Right ventricle myocardium inferior (tissue), 1 donor: ENCODE measurements at places on chromosomes 3 and 15. TPM values are rescaled to one million over a fixed set of nuclear protein-coding genes. Genes with fewer than 3 reads are reported as not detected.

- no peak for DNase-seq
Observed at GRCh38 chr15:40344631-40345120, 3.9 kb upstream of the CCDC9B start.

DNA sequence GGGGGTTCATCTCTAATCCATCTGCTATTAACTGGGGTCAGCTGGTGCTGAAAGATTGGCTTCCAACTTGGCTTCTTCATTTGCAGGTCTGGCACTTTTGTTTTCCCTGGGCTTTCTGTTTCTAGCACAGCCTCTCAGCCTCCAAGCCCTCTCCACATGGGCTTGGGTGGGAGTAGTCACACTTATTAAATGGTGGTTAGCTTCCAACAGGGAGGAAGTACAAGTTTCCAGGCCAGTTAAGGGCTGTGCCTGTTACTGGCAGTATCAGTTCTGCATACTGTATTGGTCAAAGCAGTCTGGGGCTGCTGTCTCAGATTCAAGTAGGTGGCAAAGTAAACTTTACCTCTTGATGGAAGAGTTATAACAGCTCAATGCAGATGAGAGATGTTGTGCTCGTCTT is 627.1 kb upstream of the CCDC54 start:
- no peak for DNase-seq

Gene NUSAP1
- 2.2 TPM for total RNA-seq

- no peak for DNase-seq
Observed at GRCh38 chr3:159501029-159501428, 487.6 kb upstream of the IL12A start.

GRCh38 chr3:183586477-183586876 is 31.0 kb upstream of the KLHL6 start:
- no peak for DNase-seq

Gene TGM4
- not detected for total RNA-seq

- DNase-seq, result no peak
Observed at GRCh38 chr3:169627073-169627472, 36.4 kb downstream of the MECOM start.

GRCh38 chr15:90358124-90359033 is 6.3 kb downstream of the ZNF774 start:
- DNase-seq, result no peak

Gene MESP2
- 0.51 TPM for total RNA-seq

DNA sequence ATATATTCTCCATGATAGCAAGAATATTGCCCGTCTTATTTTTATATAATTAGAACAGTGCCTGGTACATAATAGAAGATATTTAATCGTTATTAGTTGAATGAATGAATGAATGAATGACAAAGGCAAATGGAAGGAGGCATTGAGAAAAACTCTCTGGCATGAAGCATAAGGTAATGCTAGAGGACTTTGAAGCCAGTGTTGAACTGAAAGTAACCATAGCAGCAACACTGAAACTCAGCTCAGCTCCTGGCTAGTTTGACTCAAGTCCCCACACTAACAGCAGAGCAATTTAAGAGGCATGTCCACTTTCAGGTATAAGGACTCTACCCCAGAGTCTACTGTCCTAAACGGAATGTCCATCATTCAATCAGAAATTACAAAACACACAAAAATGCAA is 227.0 kb downstream of the CPNE4 start:
- DNase-seq, result no peak

Gene HERC2
- 39.0 TPM for total RNA-seq

Gene PPP1R14D
- total RNA-seq, result not detected

Gene GABRB3
- 2.2 TPM for total RNA-seq

Gene CCR8
- not detected for total RNA-seq

Gene FOXB1
- not detected for total RNA-seq

DNA sequence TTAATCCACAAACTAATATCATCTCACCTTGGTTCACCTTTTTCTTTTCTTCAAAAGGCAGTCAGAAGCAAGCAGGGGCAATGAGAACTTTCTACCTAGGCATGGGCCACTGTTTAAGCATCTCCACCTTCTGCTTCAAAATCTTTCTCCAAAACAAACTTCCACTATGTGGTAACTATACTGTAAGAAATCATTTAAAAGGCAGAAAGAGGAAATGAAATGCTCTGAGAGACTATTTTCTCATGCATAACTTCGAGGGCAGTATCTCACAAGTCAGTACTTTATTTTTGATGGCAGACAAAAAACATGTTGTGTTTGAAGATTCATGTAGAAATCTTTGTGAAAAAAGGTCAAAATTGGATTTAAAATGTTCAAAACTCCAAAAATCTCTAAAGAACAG is 419.7 kb downstream of the ZBTB20 start:
- no peak for DNase-seq

Gene RNU5B-1
- total RNA-seq, result 25.8 TPM

DNA sequence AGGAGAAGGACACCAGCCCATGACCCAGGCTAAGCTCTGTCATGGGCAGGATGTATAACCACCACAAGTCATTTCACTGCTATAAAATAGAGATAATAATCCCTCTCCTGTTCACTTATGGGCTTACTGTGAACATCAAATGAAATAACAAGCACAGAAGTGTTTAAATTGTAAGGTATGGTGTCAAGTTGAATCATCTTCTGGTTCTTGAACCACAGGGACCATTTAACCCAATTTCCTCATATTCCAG is 44.3 kb upstream of the TLE3 start:
- DNase-seq, result no peak

Gene ARPP21
- total RNA-seq, result not detected

DNA sequence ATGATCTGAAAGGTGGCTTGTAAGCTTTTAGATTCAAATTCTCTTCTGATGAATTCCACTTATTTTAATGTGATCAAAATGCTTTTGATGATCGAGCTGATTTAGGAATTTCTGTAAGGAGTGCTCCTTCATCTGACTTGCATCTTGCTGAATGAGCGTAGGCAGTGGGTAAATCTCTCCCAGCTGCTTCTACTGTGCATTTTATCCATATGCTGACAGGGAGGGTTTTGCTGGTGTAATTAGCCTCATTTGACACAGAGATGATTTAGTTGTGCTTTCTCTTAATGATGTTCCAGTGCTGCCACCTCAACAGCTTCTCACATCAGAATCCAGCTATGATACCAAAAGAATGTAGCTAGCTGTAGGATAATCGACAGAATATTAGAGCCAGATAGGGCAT is 3.8 kb upstream of the LMOD3 start:
- DNase-seq, result no peak

DNA sequence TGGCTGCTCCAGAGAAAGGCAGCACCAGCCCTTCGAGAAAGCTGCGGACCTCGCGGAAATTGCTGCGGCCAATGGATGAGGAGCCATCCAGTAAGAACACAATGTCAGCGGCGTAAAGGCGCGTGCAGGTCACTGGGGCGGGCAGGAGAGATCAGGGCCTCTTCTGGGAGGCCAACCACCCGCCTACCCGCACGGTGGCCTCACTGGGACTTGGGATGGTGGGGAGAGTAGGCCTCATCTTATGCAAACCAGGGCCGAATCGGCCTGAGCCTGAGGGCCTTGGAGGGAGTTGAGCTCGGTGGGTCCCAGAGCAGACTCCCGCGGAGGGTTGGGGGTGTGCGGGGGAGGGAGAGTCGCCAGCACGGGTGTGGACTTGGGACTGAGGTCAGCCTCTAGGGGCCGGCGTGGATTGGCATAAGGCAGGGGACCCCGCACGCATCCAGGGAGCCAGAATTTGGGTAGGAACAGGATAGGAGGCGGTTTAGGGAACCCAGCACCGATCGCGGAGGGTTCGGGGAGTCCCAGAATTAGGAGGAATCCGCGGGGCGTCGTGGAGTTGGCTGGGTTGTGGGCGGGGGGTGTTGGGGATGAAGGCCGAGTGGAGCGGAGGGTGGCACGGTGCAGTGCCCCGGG is 596 bp downstream of the COL7A1 start:
- DNase-seq, result peak; percentile 20

Gene GPR149
- total RNA-seq, result not detected

- DNase-seq, result no peak
Observed at GRCh38 chr15:72826611-72827010, 43.1 kb upstream of the ADPGK start.

DNA sequence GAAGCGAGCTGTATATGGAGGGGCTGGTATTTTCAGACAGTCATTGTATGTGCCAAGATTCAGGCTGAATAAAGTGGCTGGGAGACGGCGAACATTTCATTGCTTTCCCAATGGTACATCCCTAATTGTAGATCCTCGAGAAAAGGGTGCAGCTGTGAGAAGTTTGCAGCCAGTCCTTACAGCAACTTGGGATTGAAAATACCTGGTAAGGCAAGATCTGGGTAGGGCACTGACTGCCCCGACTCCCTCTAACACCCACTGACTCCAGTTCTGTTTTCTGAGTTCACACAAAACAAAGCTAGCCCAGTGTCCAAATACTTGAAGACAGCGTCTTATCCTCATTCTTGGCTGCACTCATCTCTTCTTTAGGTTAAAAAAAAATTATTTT is 63.7 kb downstream of the EDEM1 start:
- no peak for DNase-seq

DNA sequence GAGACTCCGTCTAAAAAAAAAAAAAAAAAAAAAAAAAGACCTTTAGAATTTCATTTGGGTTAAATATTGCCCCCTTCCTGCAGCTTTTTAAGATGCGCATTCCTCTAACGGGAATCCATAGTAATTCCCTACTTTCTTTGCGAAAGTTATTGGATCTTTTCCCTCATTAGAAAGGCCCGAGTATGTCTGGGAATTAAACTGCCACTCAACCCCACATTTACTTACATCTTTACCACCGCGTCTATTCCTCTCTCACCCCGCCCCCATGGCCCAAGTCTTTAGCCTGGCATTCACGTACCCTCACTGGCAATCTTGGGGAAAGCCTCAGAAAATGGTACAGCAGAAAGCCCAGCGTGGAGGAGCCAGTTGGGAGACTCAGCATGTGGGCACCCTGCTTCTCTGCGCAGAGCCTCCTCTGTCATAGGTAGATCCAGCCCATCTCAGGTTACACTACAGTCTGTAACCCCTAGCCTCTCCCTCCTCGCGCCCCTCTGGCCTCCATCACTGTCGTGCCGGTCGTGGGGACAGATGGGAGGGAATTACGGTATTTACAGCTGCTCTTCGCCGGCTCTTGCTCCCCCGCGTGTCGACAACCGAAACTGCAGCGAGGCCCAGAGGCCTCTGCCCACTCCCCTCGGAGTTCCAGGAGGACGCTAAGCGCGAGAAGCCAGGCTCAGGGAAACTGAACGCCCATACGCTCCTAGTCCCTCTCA is 6.4 kb upstream of the ANKDD1A start:
- peak; percentile 91 for DNase-seq

- DNase-seq, result no peak
Observed at GRCh38 chr3:160444411-160444810, 5.2 kb downstream of the TRIM59 start.

Gene SLC51A
- 0.60 TPM for total RNA-seq

GRCh38 chr15:66555685-66556084 is 10.1 kb downstream of the LCTL start:
- no peak for DNase-seq

DNA sequence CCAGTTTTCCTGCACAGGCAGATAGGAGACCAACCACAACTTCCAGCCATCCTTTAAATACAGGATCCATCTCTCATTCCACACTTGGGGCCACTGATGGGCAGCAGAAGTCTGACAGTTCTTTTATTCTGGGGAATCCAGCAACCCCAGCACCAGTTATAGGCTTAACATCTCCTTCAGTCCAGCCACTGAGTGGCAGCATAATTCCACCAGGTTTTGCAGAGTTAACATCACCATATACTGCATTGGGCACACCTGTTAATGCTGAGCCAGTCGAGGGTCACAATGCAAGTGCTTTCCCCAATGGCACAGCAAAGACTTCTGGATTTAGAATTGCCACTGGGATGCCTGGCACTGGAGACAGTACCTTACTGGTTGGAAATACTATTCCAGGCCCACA is 2.9 kb downstream of the NPAP1 start:
- DNase-seq, result no peak

GRCh38 chr3:53680028-53680427 is 166.2 kb downstream of the CHDH start:
- peak; percentile 69 for DNase-seq

- DNase-seq, result no peak
Observed at GRCh38 chr3:37824090-37824953, 37.4 kb upstream of the CTDSPL start.

- DNase-seq, result no peak
Observed at GRCh38 chr3:74613060-74613459, 1.4 kb downstream of the CNTN3 start.

DNA sequence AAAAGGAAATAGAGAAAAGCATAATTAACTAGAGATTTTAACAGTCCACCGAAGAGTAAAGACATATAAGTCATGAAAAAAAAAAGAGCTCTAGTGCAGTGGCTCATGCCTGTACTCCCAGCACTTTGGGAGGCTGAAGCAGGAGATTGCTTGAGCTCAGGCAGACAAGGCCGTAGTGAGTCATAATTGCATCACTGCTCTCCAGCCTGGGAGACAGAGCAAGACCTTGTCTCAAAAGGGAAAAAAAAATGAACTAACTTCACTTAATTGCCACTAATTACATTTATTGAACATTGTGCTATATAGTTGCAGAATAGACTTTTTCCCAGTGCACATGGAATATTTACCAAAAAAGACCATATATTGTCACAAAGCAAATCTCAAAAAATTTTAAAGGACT is 221.8 kb downstream of the CBLB start:
- no peak for DNase-seq

GRCh38 chr15:31733424-31733823 is 296.9 kb upstream of the CHRNA7 start:
- DNase-seq, result no peak

- DNase-seq, result no peak
Observed at GRCh38 chr3:72523429-72524151, 324.7 kb downstream of the SHQ1 start.

GRCh38 chr3:17204049-17204650 is 319.4 kb downstream of the PLCL2 start:
- no peak for DNase-seq

Gene PLAAT1
- 4.2 TPM for total RNA-seq

DNA sequence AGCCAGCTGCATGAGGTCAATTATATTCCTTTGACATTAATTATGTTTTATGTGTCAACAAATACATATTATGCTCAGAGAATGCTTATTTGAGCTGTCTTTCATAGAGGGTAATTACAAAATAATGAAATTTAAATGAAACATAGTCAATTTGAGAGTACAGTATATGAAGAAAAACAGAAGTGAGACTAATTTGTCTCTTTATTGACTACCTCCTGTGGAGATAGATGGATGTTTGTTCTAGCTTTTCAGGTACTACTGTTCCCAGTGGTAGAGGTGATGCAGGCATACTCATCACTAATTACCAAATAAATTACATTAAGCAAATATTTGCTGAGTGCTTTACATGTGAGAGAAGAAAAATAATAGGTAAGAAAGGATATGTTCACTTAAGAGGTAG is 1129.6 kb downstream of the OTOL1 start:
- DNase-seq, result no peak

Gene SCG5
- not detected for total RNA-seq

- DNase-seq, result no peak
Observed at GRCh38 chr15:51080286-51080685, 14.4 kb downstream of the TNFAIP8L3 start.

DNA sequence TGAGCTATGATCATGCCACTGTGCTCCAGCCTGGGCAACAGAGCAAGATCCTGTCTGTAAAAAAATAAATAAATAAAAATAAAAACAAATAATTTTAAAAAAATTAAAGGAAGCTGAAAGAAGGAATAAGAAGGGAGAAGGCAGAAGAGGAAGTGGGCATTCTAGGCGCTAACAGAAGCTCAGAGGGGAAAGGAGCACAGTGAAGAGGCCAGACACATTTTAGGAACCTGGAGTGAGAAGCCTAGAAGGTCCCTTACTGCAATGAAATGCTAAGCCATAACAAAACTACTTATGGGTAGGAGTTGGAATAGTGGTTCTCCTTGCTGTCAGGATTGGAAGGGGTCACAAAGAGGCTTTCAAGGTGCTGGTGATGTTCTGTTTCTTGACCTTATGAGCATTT is 64.0 kb downstream of the ITGB5 start:
- DNase-seq, result no peak

- no peak for DNase-seq
Observed at GRCh38 chr15:101452572-101452971, 36.9 kb downstream of the PCSK6 start.
